ENCODE measurements at places on chromosomes 16 and 17.

DNA sequence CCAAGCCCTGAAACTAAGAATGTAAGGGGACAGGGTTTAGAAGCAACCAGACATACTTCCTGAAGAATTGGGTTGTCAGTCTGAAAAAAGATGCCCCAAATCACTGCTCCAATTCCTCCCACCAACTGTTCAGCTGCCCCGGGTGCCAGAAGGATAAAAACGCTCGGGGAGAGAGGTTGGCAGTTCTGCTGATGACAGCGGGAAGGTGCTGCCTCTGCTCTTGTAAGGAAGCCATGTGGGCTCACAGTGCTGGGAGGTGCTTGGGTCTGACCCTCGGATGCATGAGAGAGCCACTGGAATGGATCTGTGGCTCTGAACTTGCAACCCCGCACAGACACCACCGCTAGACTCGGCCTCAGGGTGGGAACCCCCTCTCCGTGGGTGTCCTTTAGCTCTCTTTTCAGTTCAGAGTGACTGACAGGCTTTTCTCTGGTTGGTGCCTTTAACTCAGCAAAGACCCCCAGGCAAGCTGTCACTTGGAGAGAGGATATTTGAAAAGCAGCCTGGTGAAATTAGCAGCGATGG lies 364.8 kb upstream of the RBFOX1 start:
- DNase-seq = no peak

DNA sequence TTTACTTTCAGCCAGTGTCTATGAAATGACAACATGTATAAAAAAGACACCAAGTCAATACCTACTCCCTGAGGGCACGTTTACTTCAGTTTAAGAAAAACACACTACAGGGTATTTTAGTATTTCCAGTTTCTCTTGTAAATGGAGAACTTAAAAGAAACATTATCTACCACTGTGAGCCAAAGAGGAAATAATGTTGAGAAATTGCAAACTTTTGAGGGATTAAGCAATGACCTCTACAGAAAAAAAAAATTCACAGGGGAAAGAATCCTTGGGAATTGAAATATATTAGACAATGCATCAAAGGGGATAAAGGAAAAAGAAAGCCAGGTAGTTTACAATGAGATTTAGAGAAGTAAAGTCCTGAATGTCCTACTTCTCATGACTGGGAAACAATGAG lies 126.0 kb downstream of the KCNJ2 start:
- DNase-seq = no peak

DNA sequence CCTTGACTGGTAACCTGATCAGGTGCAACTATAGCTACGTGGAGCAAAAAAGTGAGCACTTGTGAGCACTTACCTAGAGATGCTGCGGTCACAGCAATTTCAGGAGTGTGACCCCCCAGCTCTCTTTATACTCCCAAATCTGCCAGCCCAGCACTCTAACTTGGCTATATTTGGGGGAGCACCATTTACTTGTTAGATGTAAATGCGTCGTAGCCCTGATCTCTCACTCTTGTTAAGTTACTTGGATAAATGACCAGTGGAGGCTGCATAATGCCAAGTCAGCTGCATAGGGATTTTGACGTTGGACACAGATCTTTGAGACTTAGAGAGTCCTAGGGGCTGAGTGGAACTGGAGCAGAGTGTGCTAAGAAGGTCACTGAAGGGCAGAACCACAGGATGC lies at the start of gene MYH13:
Gene MYH13, minus strand, starts transcription at position 101 of the 400 bp plus-strand sequence. CDS start 8,476 bp downstream, outside the sequence.
- DNase-seq = no peak

GRCh38 chr17:50675627-50676026 lies 32.1 kb downstream of the ANKRD40 start:
- DNase-seq = peak; percentile 46
